ENCODE measurements at places on chromosomes 4 and X.

GRCh38 chrX:133495464-133496391, 80.4 kb upstream of the GPC4 start:
- DNase-seq, result no peak

DNA sequence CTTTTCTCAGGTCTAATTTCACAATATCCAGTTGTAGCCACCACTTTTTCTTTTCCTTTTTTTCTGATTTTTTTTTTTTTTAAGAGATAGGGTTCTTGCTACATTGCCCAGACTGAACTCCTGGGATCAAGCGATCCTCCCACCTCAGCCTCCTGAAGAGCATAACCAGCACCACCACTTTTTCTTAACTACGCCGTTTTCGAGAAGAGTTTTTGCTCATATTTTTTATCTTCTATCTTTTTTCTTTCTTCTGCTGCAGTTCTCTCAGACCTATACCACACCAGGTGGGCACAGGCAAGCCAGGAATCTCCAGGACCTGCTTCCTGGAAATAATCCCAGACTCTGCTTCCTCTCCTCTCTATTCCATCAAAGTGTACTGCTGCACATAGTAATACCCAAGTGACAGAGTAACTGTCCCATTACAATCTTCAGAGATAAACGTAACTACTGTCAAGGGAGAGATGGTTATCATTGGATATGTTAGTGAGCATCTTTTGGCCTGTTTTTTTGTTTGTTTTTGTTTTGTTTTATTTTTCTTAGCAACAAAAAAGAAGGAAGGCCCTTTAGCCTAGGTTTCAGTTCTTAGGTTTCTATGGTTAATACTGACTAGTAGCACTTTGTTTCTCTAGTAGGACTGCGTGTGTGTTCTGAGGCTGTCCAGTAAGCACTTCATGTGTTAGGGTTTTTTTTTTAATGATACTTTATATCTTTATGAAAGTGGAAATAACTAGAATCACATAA, 59.2 kb upstream of the TXK start:
- no peak for DNase-seq

GRCh38 chr4:81562093-81562492, 90.4 kb upstream of the RASGEF1B start:
- no peak for DNase-seq

- no peak for DNase-seq
Observed at GRCh38 chr4:126583509-126583908, 1049.2 kb upstream of the INTU start.

GRCh38 chr4:13865871-13866669, 238.5 kb upstream of the BOD1L1 start:
- DNase-seq, result no peak

GRCh38 chrX:50068285-50068563, 132.6 kb downstream of the AKAP4 start:
- no peak for DNase-seq

DNA sequence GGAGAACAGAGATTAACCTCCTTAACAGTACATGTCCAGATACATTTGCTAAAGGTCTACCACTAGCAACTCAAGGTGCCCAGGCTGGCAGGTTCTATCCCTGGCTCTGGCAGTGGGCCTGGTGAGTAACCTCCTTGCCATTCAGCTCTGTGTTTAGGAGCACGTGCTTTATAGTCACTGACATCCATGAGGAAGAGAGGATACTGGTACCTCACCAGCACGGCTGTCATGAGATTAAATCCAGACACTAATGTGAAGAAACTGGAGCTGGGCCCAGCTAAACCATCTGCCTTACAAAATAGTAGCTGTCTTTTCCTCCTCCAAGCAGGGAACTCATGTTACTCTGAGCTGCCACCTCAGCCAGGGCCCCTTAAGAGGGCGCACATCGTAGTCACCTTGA, 45.3 kb downstream of the GPRASP3 start:
- no peak for DNase-seq

DNA sequence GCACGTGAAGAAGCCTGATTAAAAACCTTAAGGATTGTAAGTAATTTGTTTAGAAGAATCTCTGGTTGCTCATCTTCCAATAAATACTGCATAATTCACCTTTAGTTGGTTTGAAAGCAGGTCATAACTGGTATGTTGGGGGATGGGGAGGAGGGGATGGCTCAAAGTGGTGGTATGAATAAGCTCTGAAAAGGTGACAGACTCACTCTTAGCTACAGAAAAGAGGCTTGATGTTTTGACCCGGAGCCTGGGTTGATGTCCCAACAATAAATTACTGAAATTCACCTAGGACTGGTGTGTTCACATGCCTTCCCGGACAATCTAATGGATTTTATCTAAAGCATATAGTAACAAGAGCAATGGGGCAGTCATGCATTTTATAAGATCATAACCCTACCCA, 131.9 kb upstream of the TBC1D9 start:
- no peak for DNase-seq

- DNase-seq, result no peak
Observed at GRCh38 chrX:139826065-139827044, 106.5 kb downstream of the ATP11C start.

- DNase-seq, result no peak
Observed at GRCh38 chr4:5798462-5798861, 87.5 kb downstream of the EVC start.

DNA sequence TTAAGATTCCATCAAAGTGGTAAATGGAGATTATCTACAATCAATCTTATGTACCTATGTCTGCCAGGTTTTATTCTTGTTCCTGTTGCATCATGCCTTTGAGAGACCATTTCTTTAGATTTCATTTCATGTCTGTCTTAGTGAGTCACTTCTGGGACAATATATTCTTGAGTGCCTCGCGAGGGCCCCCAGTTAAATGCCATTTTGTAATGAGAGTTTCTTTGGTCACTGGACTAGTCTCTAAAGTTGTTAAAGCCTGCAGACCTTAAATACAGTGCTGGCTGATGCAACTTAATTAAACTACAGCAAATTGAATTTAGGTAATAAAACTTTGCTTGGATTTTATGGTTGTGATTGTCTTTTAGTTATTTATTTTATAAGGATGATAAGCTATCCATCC, 87.2 kb upstream of the PITX2 start:
- no peak for DNase-seq

DNA sequence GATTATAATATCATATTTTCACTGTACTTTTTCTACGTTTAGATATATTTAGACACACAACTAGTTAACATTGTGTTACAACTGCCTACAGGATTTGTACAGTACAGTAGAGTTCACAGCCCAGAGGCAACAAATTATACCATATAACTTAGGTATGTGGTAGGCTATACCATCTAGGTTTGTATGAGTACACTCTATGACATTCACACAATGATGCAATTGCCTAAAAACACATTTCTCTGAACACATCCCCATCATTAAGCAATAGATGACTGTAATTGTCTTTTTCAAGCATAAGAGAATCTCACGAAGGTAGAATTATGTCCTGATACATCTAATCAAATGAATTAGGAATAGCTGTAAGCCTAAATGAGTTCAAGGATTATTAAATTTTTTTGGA, 12.3 kb upstream of the TIGD2 start:
- no peak for DNase-seq

DNA sequence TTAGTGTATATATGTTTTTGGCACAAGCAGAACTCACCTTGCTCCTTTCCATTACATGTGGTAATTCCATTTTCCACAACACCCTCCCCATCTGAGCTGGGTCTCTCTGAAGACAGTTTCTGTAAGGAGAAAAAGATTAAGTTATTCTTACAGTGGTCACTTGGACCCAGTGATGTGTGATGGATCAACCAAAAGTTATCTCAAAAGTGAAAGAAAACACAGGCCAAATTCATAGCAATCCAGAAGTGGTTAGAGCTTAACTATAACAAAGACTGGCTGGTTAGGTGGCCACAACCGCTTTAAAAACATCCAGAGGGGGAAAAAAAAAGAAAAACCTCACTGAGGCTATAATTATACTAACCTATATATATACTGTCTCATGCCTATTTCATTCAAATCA, 123.7 kb downstream of the AFAP1 start:
- DNase-seq, result no peak

- no peak for DNase-seq
Observed at GRCh38 chr4:48698029-48698971, 81.8 kb downstream of the FRYL start.

- no peak for DNase-seq
Observed at GRCh38 chr4:69484011-69484410, 11.7 kb downstream of the UGT2B4 start.

- DNase-seq, result no peak
Observed at GRCh38 chrX:13000301-13000811, 25.4 kb downstream of the TMSB4X start.

- no peak for DNase-seq
Observed at GRCh38 chr4:95835672-95836071, 4.2 kb upstream of the PDHA2 start.

DNA sequence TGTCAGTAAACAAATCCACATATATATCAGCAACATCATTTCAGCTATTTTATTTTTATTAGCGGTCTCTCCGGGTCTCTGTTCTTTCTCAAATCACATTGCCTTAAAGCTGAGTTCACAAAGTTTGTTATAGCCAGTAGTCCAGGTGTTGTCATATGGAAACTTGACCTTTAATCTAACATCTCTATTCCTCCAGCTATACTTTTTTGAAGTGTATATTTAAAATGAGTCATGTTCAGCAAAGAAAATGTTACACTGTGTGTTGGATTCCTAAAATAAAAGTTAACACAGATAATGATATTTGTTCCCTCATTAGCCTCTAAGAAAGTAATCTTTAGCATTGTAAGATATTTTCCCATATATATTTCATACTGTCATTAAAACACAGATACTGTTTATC, 63.6 kb downstream of the SMARCAD1 start:
- DNase-seq, result no peak

All from activated T-cell treated with anti-CD3 and anti-CD28 coated beads, Interleukin-2, amount 50 U/mL, for 48 hours (primary cell).